ENCODE measurements at places on chromosomes 13 and 19. TPM values are rescaled to one million over a fixed set of nuclear protein-coding genes. Genes with fewer than 3 reads are reported as not detected.

ZNF146 gene
- 18.9 TPM for total RNA-seq

TRPC4 gene
- total RNA-seq: not detected

SOX1 gene
- not detected for total RNA-seq

FXYD1 gene
- total RNA-seq: 2.4 TPM

RFPL4A gene
- total RNA-seq: not detected

METTL21C gene
- total RNA-seq: not detected

C19orf85 gene
- total RNA-seq: not detected

ANGPTL4 gene
- total RNA-seq: not detected

CRX gene
- not detected for total RNA-seq

PDE4C gene
- total RNA-seq: 0.71 TPM

PCP2 gene
- 1.7 TPM for total RNA-seq

IGSF23 gene
- not detected for total RNA-seq

IGFL1 gene
- total RNA-seq: not detected

SIGLEC12 gene
- total RNA-seq: not detected

DYRK1B gene
- 19.0 TPM for total RNA-seq

PSG11 gene
- total RNA-seq: not detected

OR7A5 gene
- total RNA-seq: not detected

SOHLH2 gene
- total RNA-seq: not detected

KLK12 gene
- total RNA-seq: not detected

KIR3DL2 gene
- total RNA-seq: 1.5 TPM

ZNF837 gene
- total RNA-seq: 1.2 TPM

ZNF816 gene
- 5.9 TPM for total RNA-seq

B3GNT8 gene
- 1.8 TPM for total RNA-seq

ATP8B3 gene
- total RNA-seq: 1.9 TPM

ZNF784 gene
- total RNA-seq: 11.7 TPM

PSG6 gene
- not detected for total RNA-seq
